Anterior cingulate cortex (tissue), 58 donors: ENCODE measurements at places on chromosomes 5 and 9.

- no peak for DNase-seq
Observed at GRCh38 chr5:103514371-103514770, 48.2 kb downstream of the NUDT12 start.

GRCh38 chr5:73282383-73282782, 109.4 kb downstream of the TMEM174 start:
- no peak for DNase-seq

GRCh38 chr5:168890816-168891812, 311.9 kb upstream of the PANK3 start:
- DNase-seq = no peak

GRCh38 chr9:132556714-132557113, 25.7 kb upstream of the BARHL1 start:
- DNase-seq = no peak

GRCh38 chr5:160105686-160106360, 13.4 kb downstream of the PWWP2A start:
- DNase-seq = no peak

DNA sequence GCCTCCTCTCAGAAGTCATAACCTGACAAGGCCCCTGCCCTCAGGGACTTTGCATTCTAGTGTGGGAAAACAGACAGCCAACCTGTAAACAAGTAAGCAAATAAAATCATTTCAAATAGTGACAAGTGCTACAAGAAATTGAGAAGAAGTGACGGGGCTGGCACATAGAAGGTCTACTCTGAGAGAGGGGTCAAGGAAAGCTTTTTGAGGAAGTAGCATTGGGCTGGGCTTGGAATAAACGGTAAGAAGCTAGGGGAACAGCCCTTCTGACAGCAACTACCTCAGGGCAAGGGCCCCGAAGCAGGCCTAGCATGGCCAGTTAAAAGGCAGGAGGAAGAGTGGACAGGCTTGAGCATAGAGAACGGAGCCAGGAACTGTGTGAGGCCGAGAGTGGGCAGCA, 4.8 kb upstream of the SLC2A8 start:
- DNase-seq = no peak

GRCh38 chr9:123637945-123638634, 282.1 kb downstream of the CRB2 start:
- no peak for DNase-seq

GRCh38 chr5:174511714-174512253, 212.6 kb upstream of the MSX2 start:
- no peak for DNase-seq

DNA sequence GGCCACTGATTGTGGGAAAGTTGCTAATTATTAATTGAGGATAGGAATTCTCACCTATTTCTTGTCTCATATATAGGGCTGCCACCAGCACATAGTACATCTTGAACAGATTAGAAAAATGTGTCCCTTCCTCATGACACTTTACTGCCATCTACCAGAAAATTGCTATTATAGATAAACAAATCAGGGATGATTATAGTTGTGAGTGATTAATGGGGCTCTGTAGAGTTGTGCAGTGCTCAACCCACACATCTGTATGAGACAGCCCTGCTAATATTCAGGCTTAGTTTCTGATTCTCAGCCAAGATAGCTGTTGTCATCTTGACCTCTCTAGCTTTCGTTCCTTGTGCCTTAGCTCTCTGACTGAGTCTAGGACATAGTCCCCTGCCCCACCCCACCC, 373.3 kb downstream of the TLE4 start:
- no peak for DNase-seq

- no peak for DNase-seq
Observed at GRCh38 chr5:159304961-159305595, 25.2 kb downstream of the IL12B start.

GRCh38 chr5:171155621-171156020, 153.4 kb upstream of the TLX3 start:
- no peak for DNase-seq

DNA sequence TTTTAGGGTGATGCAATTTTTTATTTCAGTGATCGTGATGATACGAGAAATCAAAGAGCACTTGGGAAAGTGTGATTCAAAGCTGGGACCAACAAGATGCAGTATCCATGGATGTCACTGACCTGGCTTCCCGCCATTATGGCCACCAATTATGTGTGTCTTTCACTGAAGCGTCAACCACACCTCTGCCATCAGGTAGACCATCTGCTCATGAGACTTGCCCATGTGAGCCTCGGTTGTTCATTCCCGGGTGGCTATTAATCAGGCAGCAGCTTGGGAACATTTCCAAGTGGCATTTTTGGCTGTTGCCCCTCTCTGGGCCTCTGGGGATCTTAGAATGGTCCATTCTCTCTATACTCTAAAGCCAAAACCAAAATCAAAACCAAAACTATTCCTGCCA, 436.0 kb upstream of the ADAMTSL1 start:
- no peak for DNase-seq

DNA sequence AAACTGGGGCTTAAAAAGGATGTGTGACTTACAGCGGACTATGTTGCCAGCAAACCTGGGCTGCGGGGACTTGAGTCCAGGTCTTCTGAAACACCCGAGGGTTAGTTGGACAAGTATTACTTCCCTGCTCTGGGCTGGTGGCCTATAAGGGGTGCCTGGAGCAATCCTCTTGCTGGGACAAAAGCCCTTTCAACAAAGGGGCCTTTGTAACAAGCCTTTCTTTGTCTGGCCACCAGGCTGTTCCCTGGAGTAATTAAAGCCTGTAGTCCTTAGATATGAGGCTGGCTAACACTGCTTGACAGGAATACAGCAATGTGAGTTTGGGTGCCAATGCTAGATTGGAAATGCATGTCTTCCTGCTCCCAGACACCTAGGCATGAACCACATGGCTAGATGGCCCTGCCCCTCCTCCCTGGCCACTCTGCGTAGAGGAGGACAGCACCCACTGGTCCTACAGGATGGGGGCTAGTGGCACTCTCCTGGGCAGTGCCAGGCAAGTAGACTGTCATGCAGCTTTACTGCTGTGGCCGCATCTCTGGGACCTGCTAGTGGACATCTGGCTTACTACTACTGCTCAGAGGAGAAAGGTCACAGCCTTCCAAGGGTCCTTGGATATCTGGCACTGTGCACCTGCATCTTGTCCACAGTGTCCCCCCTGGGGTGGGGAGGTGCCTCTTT, 343.1 kb downstream of the ZSWIM6 start:
- DNase-seq = no peak

DNA sequence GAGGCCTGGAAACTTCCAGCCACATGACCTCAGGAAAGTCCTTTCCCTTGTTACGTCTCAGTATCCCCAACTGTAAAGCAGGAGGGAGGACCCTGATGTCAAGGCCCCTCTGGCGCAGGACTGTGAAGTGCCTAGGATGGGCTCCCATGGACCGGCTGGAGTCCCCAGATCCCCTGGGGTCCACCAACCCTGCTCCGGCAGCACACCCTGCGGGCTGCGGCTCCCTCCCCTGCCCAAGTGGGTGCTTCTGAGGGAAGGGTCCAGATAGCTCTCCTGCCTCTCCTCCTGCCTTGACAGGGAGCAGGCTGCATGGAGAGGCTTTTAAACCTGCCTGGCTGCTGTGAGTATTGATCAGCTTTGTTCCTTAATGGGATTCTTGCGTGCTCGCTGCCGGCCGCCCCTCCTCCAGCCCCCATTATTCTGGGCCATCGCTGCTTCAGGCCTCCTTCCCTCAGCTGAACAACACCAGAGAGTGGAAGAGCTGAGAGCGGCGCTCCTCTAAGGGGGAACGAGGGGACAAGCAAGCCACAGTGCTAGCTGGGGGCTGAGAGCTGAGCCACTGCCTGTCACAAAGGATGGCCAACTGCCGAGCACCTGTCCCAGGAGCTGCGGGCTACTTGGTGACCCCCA, 25.6 kb upstream of the NTNG2 start:
- DNase-seq = no peak

- DNase-seq = no peak
Observed at GRCh38 chr9:87882627-87883026, at the start of gene SPATA31E1. SPATA31E1 (plus strand) TSS chr9:87882877; CDS start chr9:87882892, 15 bp downstream.

- DNase-seq = no peak
Observed at GRCh38 chr5:178325679-178326373, 93.2 kb upstream of the PHYKPL start.

DNA sequence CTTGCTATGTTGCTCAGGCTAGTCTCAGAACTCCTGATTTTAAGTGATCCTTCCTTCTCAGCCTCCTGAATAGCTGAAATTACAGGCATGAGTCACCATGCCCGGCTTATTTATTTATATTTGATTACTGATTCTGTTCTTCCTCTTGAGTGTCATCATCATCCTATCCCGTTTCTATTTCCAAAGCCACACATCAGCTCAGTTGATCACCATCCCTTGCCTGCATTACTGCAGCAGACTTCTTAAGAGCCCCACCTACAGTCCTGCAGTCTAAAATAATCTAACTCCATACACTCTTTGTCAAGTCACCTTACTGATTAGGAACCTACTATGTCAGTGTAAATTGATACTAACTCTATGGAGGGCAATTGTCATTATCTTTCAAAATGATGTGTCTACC, 138.9 kb upstream of the RAI14 start:
- DNase-seq = no peak
